ENCODE measurements at places on chromosomes 7 and 10.

- no peak for DNase-seq
Observed at GRCh38 chr7:129578829-129579228, 32.7 kb upstream of the NRF1 start.

GRCh38 chr10:133117036-133117687 is 29.4 kb downstream of the ADGRA1 start:
- DNase-seq: no peak

DNA sequence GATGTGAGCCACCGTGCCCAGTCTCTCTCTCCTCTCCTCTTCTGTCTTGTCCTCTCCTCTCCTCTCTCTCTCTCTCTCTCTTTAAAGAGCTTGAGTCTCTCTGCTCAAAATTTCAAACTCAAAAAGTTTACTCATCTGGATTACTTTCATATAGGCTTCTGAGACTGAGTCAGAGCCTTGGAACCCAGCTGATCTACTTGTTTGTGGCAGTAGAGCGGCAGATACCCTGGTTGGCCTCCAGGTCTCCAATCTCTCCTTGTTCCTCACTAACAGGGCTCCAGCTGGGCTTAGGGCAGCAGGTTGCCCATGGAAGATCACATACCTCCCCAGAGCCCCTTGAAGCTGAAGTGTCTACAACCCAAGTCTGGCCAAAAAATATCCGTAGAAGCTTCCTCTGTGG is 51.0 kb downstream of the HHEX start:
- DNase-seq: no peak

DNA sequence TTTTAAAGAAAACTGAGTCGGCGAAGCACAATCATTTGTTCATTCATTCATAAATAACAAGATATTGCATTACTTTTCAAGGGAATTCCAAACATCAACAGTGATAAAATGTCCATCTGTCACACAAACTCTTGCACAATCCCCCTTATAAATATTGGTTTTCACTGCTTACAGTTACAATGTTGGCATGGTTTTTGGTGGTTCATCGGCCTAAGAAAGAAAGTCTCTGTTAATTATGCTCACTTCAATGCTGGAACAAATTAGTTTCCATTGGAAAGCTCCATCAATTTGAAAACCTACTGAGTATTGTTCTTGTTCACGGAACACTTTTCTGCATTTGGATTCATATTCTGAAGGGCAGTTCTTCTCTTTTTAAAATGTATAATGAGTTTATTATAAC is 188.5 kb downstream of the JAZF1 start:
- DNase-seq: no peak

DNA sequence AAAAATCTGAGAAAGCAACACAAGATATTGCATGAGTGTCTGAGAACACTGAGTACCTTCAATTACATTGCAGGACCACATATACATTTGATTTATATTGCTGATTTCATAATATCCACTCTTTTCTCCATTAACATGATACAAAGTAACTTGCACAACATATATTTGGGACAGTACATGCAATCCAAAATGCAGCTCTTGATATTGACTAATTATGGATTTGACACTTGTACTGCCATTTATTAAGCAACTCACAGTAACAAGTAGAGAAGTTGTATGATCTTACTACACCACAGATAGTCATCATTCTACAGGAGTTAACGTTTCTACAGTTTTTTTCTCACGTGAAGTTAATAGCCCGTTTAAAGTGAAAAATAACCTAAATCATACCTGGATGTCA is 46.7 kb downstream of the USP6NL start:
- no peak for DNase-seq

DNA sequence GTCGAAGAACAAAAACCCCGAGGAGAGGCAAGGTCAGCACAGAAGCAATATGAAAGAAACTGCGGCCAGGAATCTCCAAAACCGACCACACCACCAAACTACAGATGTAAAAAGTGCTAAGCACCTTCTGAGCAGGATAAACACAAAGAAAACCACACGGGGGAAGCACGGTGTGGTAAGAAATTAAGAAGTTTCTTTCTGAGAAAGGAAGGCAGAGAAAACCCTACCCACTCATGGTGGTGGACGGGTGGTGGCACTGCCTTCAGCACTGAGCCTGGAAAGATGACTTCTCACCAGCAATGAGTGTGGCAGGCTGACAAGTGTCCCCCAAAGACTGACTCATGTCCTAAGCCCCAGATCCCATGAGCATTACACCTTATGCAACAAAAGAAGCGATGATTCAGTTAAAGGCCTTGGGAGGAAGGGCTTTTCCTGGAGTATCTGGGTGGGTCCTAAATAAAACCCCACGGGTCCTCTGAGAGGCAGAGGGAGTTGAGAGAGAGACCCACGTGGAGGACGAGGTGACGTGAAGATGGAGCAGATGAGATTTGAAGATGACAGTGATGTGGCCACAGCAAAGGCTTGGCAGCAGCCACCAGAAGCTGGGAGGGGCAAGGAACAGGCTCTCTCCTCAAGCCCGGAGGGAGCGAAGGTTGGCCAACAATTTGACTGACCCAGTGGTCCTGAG is 124.9 kb downstream of the DLG5 start:
- no peak for DNase-seq

DNA sequence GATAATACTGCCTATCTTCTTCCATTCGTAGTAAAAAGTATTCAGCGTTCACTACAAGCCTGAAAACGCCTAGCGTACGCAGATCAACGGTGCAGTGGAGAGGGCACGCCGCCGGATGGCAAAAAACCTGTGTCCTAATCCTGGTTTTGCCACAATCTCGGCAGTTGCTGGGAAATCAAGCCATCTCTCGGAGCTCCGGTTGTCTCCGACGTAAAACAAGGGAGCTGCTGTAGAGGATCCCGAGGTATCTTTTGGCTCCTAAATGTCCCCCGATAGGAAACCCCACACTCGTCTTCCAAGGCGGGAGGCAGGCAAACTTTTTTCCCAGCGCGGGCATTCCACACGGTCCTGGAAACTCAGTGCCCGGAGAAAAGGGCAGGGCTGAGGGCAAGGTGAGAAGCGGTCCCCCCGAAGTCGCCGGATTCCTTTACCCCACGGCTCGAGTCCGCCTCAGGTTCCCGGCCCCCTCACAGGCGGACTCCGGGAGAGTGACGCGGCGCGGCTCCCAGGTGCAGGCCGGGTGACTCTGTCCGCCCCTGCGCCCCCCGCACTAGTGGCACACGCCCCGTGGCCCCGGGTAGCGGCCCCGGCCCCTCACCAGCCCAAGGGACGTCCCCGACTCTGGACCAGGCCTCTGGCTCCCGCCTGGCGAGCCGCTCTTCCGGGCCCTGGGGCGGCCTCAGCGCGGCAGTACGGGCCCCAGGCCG is 649 bp downstream of the IDE start:
- DNase-seq: no peak

DNA sequence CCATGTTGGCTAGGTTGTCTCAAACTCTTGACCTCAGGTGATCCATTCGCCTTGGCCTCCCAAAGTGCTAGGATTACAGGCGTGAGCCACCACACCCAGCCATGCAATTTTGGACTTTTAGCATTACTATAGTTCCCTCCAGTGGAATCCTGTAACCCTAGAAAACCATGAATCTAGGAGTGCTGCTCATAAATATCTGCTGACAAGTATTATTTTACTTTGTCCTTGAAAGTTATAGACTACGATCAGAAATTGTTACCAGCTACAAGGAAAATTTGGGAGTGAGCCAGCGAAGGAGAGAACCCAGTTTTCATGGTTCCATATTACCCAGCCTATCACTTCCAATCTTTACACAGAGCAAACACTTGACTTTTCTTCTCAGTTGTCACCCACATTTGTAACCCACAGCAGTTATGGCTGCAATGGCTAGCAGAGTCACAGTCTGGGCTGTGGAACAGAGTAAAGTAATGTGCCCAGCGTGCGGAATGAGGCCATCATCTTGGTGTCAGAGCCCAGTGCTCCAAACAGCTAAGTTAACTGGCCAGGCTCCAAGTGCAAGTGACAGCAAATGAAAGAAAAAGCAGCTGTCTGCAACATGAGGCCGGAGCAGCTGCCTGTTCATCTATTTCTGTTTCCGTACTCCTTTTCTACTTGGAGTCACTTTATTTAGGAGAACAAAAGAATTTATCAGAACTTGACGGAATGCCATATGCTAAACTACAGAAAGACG is 29.9 kb downstream of the ZC3HC1 start:
- DNase-seq: no peak

DNA sequence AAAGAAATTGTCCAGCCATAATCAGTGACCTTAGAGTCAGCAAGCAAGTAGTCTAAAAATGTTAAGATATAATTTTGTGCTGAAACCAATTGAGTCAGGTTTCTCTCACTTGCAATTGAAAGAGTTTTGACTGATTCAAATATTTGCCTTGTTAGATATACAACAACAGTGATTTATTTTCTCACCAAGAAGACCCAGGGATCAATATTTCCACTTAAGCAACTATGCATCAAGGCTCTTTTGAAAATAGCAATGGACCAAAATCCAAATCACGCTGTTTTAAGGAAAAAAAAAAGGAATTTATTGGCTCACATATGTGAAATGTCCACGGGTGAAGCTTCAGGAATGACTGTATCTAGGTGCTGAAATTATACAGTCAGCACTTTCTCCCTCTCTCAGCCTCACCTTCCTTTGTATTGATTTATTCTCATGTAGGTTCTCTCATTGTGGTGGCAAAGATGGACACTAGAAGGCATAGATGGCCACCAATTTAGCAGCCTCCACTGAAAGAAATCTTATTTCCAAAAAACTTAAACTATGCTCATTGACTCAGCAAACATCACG is 9.7 kb upstream of the FKBP9 start:
- no peak for DNase-seq

DNA sequence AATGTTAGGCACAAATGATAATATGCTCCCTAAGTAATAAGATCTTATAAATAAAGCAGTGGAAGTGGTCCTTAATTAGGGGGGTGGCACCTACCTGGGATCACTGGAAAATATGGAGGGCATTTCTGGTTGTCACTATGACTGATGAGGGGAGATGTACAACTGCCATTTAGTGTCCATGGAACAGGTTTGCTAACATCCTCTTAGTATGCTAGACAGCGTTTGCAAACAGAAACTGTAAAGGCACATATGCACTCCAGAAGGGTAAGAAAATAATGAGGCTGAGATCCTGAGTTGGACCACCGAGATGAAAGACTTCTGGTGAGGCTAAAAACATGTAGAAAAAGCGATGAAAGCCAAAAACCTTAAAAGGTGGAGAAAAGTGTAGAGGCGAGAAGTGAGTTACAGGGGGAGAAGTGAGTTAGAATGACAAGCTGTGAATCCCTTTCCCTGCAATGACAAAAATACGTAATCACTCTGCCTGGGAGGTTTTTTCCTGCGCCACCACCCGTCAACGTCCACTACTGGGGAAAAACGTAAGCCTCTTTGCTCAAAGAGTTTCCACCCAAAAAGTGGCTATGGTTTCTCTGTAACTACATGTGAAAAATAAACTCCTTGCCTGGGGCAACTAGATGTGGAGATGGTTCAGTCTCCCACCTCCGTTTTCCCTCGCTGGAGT is 767 bp downstream of the KRIT1 start:
- no peak for DNase-seq

DNA sequence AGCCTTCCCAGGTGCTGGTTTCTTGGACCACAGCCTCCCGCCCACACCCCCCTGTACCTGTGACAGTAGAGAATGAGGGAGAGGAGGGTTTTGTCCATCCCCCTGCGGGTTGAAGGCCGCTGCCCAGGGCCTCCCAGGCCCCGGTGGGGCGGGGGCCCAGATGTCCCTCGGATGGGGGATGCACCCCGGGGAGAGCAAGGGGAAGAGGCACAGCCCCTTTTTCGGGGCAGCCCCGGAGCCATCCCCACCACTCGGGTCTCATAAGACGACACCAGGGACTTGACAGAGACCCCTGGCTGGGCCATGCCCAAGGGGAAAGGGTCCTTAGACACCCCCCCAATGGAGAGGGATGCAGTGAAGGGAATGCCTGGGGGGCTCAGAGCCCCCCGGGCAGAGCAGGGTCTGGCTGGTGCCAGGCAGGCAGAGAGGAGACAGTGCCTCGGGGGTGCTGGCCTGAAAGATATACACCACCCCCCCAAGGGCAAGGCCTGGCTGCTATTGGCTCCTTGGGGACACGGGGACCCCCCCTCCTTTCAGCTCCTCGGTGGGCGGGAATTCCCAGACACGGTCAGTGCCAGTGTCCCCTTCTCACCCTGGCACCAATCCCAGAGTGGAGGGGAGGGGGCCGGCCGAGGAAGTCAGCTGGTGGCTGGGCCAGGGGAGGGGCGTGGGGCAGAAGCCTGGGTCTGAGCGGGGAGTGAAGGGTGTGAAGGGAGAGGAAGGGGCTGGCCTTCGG is 3.7 kb upstream of the SPACDR start:
- DNase-seq: no peak

- peak; percentile 1 for DNase-seq
Observed at GRCh38 chr7:35430547-35431153, 176.8 kb upstream of the TBX20 start.

DNA sequence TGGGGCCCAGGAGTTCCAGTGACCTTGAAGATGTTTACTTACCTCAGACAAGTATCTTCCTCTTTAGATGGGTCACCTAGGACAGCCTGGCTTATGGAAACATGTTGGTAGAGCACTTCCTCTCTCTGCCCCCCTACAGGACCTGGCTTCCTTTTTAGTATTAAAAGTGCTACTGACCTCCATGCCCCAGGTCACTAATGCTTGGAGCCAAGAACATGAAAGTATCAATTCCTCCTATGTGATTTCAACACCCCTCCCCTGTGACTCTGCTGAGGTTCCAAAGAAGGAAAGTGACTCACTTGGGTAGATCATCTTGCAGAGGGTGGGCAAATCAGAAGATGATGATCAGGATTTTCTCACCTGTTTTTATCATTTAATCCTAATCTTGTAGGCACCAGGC is 125.3 kb upstream of the CCDC6 start:
- no peak for DNase-seq

DNA sequence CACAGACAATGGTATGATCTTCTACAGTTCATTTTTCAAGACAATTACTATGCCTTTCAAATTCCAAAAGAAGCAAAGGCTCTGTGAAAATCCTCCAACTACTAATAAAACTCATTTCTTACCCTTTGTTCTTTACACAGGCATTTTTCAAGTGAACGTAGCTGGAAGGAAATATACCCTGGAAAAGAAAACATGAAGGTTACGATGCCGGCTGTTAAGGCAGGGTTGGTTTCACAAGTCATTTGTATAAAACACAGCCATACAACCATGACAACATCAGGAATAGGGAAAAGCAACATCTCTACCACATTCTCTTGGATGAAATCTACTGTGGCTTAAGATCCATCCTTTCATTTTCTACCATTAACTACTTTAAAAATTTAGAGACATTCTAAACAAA is 207.9 kb downstream of the DOCK4 start:
- no peak for DNase-seq

GRCh38 chr7:45988405-45989057 is 67.5 kb upstream of the IGFBP3 start:
- no peak for DNase-seq

GRCh38 chr10:47027784-47028260 is 116.6 kb downstream of the PTPN20 start:
- DNase-seq: no peak

- no peak for DNase-seq
Observed at GRCh38 chr7:43850348-43851116, 18.8 kb downstream of the MRPS24 start.

DNA sequence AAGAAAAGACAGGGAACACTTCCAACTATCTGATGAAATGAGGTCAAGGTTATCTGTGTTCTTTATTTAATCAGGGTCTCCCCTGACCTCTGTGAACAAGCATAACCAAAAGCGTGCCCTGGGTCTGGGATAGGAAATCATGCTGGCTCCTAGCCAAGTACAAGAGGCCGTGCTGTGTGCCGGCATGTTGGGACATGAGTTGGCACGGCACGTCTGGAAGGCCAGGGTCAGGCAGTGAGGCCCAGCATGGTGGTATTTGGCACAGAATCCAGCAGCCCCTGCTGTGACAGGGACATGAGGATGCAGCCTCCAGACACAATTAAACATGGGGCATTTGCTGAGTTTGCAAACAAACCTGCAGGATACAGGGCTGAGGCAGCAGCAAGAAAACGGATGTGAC is 320.4 kb downstream of the PLXNA4 start:
- no peak for DNase-seq
